Stimulated activated CD4-positive, alpha-beta T cell treated with anti-CD3 and anti-CD28 coated beads, Interleukin-2, amount 100 ng/mL, for 24 hours (primary cell): ENCODE measurements at places on chromosomes 16 and 17.
A peak's percentile ranks its signal among the peaks of the same experiment; 100 is the strongest.

- no peak for DNase-seq
Measured at GRCh38 chr17:41301916-41302901, at the start of gene KRTAP29-1. TSS of gene KRTAP29-1 (minus strand) at chr17:41302851. CDS start at chr17:41302851, 0 bp downstream.

DNA sequence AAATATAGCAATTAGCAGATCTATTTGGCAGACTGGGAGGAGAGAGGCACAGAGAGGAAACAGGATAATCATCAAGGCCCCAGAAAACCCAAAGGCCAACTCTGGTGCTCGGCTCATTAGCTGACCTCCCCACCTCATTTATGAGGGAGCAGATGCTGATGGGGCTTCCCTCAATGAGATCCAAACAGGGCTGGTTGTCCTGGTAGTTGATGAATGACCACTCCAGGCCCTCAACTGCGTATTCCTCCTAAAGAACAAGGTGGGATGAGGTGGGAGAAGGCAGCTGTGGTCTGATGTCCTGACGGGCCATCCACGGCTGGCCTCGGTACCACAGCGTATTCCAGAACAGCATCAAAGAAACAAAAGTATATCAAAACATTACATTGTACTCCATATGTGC, 20.8 kb downstream of the ZNHIT3 start:
- DNase-seq, result no peak

DNA sequence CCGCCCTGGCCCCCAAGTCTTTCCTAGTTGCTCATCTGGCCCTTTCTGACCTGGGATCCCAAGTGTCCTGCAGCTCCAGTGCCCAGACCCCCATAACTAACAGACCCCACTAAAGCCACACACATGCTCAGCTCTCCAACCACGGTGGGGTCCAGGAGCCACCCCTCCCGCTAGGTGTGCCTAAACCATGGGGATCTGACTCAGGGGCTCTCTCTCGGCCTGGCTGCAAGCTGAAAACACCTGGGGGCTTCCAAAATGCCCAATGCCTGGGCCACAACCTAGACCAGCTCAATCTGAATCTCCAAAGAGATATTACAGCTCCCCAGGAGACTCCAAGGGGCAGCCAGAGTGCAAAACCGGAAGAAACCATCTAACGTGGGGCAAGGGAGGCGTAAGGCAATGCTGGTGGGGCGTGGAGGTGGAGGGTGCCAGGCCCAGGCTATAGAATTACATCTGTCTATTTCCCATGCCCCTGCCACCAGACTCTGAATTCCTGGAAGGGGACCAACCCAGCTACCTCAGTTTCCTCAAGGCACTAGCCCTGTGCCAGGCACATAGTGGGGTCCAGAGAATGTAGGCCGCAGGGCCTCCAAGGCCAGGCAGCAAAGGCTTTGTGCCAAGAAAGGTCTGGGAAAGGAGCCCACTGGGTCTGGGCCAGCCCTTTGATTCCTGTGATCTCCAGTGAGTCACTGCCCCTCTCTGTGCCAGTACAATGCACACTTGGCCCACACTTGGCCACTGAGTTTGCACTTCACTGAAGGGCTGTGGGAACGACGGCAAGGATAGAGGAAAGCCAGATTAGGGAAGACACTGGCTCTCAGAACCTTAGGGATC, 3.3 kb downstream of the CD2BP2 start:
- DNase-seq, result no peak

- peak; percentile 82 for DNase-seq
Measured at GRCh38 chr17:386141-386876, 33.7 kb upstream of the RPH3AL start.

- DNase-seq, result no peak
Measured at GRCh38 chr16:22857296-22858025, 43.5 kb downstream of the HS3ST2 start.

- no peak for DNase-seq
Measured at GRCh38 chr17:57154921-57155320, 69.9 kb downstream of the AKAP1 start.

DNA sequence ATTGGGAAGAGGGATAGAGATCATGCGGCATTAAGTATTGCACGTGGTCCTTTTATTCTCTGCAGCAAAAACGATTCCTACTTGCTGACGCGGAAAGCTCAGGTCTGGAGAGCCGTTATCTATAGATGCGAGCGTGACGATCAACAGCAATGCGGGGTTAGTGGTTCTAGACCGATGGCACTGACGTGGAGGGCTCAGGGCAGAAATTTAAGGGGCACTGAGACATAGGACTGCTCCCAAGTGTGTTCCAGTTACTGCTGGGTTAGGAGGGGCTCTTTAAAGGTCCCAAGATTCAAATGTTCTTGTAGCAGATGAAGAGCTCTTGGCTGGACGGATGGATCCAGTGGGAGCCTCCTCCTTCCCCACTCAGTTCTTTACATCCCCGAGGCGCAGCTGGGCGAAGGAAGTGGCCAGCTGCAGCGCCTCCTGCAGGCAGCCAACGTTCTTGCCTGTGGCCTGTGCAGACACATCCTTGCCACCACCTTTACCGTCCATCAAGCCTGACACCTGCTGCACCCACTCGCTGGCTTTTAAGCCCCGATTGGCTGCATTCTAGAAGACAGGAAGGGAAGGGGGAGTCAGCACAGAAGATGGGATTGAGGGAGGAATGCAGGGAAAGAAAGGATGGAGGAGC, 732 bp upstream of the EXOSC6 start:
- peak; percentile 40 for DNase-seq
